WTC11 (cell line): ENCODE measurements at places on chromosomes 12 and 14. TPM values are rescaled to one million over a fixed set of nuclear protein-coding genes. Genes with fewer than 3 reads are reported as not detected.

CCND2 gene
- total RNA-seq, result 194 to 266 TPM (median 261 TPM) in 3 replicates

DNA sequence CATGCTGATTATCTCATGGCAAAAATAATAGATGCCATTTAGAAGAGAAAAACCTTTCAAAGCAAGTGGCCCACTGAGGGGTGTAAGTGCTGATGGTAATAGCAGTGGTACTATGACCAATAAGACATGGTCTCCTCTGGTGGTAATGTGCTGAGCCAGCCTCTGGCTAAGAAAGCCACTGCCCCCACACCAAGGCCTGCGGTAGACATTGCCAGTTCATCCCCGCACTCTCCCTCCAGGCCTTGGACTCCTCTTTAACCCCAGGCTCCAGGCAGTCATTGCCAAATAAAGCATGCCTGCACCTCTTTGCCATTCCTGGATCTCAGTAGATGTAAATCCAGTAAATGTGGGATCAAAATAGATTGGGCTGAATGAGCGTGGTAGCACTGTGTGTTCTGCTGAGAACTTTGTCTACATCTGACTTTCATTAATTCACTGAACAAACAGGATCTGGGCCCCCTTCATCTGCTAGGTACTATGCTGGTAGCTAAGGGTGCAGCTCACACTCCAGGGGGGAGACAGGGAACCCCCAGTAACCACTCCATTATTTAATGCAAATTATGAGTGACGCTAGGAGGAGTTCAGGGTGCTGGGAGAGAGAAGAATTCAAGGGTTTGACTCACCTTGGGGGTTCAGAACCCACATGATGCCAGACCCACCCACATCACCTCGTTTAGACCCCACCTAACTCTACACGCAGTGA lies 89.3 kb downstream of the BCL11B start:
- no peaks in the 10 kb centered on the region for H3K36me3 ChIP-seq
- H3K4me1 ChIP-seq, result peaks cover 39% of the 10 kb centered on the region
- no peak for DNase-seq
- no peak overlapping the region for H3K4me3 ChIP-seq
- H3K27me3 ChIP-seq, result no peaks in the 10 kb centered on the region
- no peak overlapping the region for H3K27ac ChIP-seq

- H3K27ac ChIP-seq, result no peak overlapping the region
- peaks cover under 1% of the 10 kb centered on the region for H3K27me3 ChIP-seq
- H3K4me3 ChIP-seq, result no peak overlapping the region
- no peak for DNase-seq
- H3K36me3 ChIP-seq, result peaks cover 65% of the 10 kb centered on the region
- H3K4me1 ChIP-seq, result 0 out of 2 replicates have a peak, but pooled peaks cover 3% of the 10 kb centered on the region
Measured at GRCh38 chr12:127113945-127114344, 1153.0 kb upstream of the TMEM132C start.

DNA sequence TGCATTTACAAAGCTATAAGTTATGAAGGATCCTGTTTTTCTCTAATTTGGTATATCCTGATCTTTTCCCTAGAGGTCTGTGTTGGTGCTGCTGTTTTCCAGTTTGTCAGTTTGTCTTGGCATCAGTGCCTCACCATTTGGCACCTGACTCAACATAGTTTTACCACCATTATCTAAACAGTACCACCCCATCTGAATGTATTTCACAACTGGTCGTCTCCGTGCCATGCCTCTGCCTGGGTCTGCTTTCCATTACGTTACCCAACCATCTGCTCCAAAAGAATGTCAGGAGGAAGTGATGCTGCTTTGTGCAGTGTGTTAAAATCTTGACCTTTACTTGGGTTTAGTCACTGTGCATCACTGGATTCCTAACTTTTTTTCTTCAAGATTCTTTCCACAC lies 129.3 kb upstream of the RASSF8 start:
- no peak for DNase-seq
- H3K4me1 ChIP-seq, result 0 out of 2 replicates have a peak, but pooled peaks cover 3% of the 10 kb centered on the region
- no peaks in the 10 kb centered on the region for H3K27me3 ChIP-seq
- no peaks in the 10 kb centered on the region for H3K36me3 ChIP-seq
- H3K4me3 ChIP-seq, result no peak overlapping the region

GRCh38 chr14:27389402-27389801 lies 791.6 kb upstream of the NOVA1 start:
- no peaks in the 10 kb centered on the region for H3K36me3 ChIP-seq
- H3K27ac ChIP-seq, result no peak overlapping the region
- no peak for DNase-seq
- no peak overlapping the region for H3K4me3 ChIP-seq
